Pulmonary artery endothelial cell (primary cell): ENCODE measurements at places on chromosomes 1 and 21.

DNA sequence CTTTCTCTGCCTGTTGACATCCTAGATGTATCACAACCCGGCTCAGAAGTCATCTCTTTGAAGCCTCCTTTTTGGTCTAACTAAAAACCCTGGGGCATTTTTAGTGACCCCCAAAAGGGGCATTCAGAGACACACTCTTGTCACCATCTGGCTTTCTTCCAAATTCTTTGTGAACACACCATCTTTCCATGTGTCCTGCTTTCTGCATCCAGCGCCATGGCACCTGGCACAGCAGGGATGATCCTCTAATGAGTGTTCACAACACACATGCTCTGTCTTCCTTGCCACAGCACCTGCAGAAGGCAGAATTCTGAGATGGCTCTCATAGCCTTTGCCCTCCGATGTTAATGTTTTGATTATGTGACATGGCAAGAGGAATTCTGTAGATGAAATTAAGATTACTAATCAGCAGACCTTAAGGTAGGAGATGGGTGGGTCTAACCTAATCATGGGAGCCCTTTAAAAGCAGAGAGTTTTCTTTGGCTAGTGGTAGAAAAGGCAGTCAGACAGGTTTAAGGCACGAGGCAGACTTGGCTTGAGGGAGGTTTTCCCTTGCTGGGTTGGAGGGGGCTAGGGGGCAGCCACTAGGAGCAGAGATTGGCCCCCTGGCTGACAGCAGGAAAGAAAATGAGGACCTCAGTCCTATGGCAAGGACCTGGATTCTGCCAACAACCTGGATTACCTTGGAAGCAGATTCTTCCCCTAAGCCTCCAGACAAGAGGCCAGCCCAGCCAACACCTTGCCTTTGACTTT lies 4.9 kb upstream of the TMEM61 start:
- no peak for DNase-seq

GRCh38 chr1:2415801-2416208 lies 3.4 kb upstream of the PEX10 start:
- no peak for DNase-seq

DNA sequence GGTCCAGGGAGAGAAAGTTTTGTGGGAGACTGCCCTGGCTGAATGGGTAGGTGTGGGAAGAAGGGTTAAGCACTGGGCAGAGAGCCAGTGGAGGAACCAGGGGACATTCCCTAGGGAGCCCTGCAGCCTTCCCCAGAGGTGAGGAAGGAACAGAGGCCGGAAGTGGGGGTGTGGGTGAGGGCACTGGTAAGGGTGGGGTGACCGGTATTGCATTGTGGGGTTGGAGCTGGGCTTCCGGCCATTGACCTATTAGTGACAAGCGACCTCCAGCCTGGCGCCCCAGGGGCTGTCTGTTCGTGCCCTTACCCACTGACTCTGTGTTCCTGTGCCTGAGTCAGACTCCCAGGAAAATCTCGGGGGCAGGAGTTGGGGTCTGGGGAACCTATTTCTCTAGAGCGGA lies 3.5 kb upstream of the TSPAN1 start:
- no peak for DNase-seq

DNA sequence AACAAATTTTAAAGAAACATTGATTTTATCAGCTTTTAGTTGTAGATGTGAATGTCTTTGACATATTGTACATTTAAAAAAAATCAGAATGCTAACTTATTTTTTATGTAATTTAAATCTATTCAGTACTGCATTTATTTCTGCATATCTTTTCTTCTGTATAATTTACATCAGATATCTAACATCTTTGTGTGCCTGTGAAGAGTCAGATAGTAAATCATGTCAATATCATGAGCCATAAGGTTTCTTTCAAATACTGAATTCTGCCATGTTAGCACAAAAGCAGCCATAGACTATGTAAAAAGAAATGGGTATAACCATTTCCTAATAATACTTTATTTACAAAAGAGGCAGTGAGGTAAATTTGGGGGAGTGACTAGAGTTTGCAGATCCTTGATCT lies 1829.2 kb downstream of the NCAM2 start:
- no peak for DNase-seq

GRCh38 chr1:10204003-10204642 lies 6.2 kb upstream of the KIF1B start:
- no peak for DNase-seq

DNA sequence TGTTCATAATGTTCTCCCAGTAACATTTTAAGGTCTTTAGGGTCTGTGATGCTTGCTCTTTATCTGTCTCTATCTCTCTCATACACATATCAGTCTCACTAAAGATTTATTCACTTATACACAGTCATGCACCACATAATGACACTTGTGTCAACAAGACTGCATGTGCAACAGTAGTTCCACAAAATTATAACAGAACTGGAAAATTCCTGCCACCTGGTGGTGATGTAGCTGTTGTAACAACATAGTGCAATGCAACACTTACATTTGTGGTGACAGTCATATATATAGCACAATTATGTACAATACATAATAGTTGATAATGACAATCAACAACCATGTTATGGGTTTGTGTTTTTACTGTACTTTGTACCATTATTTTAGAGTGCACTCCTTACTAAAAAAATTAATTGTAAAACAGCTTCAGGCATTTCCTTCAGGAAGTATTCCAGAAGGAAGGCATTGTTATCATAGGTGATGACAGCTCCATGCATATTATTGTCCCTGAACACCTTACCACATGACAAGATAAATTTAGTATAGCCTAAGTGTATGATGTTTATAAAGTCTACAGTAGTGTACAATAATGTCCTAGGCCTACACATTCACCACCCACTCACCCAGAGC lies 8.1 kb downstream of the TDRD5 start:
- no peak for DNase-seq

DNA sequence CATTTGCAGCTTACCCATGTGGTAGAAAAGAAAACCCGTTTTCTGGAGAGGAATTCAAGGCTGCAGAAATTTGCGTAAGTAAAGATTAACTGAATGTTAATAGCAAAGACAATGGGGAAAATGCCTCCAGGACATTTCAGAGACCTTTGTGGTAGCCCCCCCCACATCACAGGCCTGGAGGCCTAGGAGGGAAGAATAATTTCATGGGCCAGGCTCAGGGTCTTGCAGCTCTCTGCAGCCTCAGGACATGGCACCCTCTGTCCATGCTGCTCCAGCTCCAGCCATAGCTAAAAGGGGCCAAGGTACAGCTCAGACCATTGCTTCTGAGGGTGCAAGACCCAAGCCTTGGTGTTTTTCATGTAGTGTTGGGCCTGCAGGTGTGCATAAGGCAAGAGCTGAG lies 92.7 kb upstream of the ZNF678 start:
- no peak for DNase-seq

DNA sequence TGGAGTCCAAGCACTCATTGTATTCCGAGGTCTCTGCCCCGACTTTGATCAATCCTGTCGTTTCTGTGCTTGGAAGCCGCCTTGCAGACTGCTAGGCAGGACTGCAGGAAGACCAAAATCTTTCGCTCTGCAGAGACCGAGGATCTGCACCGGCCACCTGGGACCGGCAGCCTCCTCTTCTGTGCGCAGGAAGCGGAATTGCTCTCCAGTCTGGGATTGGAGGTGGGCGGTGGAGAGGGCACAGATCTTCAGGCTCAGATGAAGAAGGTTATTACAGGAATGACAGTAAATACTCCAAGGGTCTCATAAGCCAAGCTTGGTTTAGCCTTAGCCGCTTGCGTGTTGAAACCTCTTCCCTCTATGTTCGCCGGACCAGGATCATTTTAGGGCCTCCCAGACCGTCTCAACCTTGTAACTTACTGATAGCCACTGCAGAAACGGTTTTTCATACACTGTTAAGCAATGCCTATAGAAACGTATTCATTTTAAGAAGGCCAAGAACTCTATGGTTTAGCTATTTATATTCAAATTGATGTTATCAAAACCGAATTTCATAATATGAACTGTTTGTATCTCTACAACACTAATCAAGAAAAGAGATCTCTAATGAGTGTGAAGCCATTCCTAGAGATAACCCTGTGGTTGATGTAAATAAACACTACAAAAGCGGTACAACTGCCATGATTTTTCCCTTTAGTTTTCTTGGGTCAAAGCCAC lies 1.1 kb downstream of the MIA3 start:
- no peak for DNase-seq

DNA sequence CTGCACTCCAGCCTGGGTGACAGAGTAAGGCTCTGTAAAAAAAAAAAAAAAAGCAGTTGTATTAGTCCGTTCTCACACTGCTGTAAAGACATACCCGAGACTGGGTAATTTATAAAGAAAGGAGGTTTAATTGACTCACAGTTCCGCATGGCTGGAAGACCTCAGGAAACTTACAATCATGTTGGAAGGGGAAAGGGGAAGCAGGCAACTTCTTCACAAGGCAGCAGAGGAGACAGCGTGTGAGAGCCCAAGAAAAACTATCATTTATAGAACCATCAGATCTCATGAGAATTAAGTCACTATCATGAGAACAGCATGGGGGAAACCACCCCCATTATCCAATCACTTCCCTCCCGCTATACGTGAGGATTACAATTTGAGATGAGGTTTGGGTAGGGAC lies 151.7 kb upstream of the NR5A2 start:
- DNase-seq: no peak

DNA sequence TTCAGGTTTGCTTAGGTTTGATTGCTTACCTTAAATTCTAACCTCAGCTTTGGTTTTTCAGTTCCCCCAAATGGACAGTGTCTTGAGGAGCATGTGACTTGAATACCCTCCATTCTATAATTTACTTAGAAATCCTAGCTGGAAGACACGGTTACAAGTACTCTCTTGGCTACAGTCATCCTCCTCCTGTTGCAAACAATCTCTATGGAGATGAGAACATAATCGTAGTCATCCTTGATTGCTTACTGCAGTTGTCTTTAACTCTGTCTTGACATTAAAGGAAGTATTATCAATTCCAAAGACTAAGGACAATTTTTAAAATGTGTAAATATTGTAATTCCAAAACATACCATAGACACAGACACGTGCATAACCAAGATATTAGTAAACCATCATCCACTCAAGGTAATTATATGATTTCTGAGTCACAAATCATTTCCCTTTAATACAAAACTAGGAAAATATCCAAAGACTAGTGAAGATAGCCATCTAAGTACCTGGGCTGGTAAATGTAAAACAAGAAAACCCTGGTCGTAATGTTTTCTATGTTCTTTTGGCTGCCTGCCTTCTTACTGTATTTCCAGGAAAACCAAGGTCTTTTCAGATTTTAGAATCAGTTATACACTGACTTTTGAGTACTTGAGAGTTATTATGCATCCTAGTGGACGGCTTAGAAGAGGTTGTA lies 149.9 kb downstream of the CHRM3 start:
- no peak for DNase-seq

GRCh38 chr1:31487143-31487542 lies 74.1 kb downstream of the SERINC2 start:
- DNase-seq: no peak

- no peak for DNase-seq
These were observed 3.9 kb upstream of the CD1C start for GRCh38 chr1:158285756-158286241.

- no peak for DNase-seq
These were observed 1.6 kb upstream of the ZNF124 start for GRCh38 chr1:247173431-247173830.

GRCh38 chr1:165353731-165354671 lies 2.5 kb downstream of the LMX1A start:
- DNase-seq: no peak

DNA sequence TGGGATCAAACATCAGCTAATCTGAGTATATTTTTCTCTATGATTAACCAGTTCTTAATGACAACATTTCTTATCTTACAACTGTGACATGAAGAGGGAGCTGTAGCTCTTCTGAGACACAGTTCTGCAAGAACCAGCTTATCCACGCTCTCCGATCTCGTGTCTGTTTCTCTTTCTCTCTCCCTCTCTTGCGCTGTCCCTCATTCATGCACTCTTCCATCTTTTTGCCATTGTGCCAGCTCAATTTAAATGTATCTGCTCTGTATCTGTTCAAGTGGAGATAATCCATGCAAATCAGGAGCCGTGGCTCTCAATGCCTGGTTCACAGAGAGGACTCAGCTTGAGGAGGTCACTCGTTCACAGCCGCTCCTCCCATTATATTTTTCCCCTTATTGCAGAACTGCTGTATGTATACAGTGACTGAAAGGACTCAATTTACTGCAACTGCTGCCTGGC lies 494.7 kb upstream of the ADGRL2 start:
- DNase-seq: no peak

- DNase-seq: no peak
These were observed 46.8 kb downstream of the USP24 start for GRCh38 chr1:55168353-55168752.
